T-helper 2 cell (primary cell): ENCODE measurements at places on chromosomes 6 and 20.
A peak's percentile ranks its signal among the peaks of the same experiment; 100 is the strongest.

DNA sequence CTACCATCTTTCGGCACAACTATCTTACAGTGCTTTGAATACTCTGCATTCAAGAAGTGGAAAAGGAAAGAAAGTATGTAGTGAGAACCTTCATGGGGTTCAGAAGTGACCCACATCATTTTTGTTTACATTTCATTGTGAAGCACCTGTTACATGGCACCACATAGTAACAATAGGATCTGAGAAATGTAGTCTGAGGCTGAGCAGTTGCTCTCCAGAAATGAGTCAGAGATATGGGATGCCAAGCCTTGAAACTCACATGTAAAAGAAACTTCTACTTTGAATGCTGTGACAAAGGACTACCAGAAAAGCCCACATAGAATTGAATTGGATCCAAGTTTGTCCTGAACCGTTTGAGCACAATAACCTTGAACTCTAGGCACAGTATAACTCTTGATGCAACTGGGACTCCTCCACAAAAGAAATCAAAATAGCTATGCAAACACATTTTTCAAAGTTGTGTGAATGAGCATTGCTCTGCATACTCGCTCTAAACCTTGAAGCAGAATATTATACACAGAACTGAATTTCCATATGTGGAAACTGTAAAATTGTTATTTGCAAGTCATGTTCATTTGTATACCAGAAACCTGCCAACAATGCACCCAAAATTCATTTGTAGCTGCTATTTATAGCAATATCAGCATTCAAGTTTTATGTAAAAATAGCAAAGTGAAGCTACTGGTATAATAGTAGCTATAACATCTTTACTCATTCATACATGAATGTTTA is 400.9 kb upstream of the POU3F2 start:
- DNase-seq: no peak

GRCh38 chr20:46034039-46034438 is 5.0 kb downstream of the SLC12A5 start:
- DNase-seq: no peak

GRCh38 chr6:56949925-56950495 is 4.9 kb upstream of the BEND6 start:
- no peak for DNase-seq

- DNase-seq: no peak
Observed at GRCh38 chr20:4022386-4023286, 7.3 kb upstream of the RNF24 start.

GRCh38 chr6:85236636-85237035 is 213.2 kb upstream of the NT5E start:
- no peak for DNase-seq

DNA sequence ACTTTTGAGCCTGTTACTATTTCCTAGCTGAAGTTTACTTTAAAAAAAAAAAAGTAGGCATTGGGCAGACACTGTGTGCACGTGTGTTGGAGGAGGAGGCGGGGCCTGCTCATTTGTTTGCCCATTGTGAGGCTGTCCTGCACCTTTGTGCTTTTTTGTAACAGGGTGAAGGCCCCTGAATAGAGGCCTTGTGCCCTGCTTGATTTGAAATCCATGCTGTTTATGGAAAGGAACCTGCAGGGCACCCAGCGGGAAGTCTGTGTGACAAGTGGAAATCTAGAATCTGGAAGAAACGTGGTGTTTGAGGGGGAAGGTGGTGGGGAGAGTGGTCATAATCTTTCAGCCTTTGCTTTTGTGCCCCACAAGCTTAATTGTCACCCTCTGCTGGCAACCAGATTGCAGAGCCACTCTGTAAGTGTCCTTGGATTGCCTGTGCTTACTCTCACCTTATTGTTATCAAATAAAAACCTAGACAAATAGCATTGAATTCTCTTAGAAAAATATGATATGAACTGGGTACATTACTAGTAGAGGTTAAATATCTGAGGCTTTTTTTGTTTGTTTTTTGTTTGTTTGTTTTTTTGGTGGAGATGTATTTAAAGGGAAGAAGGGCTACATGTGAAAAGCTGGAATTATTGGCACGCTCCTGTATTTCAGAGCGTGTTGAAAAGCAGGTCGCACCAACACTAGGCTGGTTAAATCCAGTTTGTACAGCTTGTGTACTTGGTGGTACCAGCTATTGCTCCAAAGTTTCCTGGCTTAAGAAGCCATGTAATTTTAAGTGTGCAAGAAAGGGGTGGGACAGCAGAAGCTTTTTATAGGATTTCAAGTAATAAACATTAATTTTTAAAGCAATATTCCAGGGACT is 156.3 kb downstream of the ARID1B start:
- no peak for DNase-seq

- no peak for DNase-seq
Observed at GRCh38 chr6:127300411-127300810, 33.7 kb downstream of the RNF146 start.

GRCh38 chr6:5781966-5782556 is 224.7 kb downstream of the NRN1 start:
- DNase-seq: no peak

- DNase-seq: no peak
Observed at GRCh38 chr20:17479063-17479657, 52.0 kb downstream of the BFSP1 start.

GRCh38 chr20:20367575-20368417 is at the start of gene INSM1:
TSS of gene INSM1 (plus strand) at chr20:20368104. CDS start at chr20:20368268, 164 bp downstream.
- no peak for DNase-seq

DNA sequence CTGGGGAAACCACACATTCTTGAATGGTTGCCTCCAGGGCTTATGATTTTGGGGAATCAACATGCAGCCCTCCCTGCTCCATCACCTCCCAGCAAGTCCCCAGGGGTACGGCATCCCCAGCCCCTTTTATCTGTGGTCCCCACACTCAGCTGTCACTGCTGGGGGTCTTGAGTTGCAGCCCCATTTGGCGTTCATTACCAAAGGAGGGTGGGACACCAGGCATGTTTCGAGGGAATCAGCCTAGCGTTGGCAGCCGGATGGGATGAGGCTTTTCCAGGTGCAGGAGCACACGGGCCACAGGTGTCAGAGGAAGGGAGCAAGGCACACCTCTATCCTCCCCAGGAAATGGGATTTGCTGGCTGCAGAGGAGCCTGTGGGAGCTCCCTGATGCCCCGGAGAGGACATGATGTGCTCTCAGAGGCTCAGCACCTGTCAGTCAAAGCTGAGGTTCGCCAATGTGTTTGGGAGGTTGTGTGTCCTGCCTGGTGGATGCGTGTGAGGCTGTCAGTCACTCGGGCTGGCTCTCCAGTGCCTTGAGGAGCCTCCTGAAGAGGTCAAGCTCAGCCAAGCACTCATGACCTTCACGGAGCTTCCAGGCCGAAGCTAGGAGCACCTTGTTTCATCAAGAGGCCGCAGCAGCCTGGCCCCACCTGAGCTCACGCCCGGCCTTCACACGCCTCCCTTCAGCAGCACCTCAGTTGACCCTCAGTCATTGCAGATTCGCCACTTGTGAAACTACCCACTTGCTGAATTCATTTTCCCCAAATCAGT is 95.0 kb downstream of the ERMARD start:
- no peak for DNase-seq

- DNase-seq: no peak
Observed at GRCh38 chr6:145688493-145688905, 46.8 kb downstream of the EPM2A start.

GRCh38 chr6:90197854-90198496 is 98.7 kb downstream of the BACH2 start:
- no peak for DNase-seq

DNA sequence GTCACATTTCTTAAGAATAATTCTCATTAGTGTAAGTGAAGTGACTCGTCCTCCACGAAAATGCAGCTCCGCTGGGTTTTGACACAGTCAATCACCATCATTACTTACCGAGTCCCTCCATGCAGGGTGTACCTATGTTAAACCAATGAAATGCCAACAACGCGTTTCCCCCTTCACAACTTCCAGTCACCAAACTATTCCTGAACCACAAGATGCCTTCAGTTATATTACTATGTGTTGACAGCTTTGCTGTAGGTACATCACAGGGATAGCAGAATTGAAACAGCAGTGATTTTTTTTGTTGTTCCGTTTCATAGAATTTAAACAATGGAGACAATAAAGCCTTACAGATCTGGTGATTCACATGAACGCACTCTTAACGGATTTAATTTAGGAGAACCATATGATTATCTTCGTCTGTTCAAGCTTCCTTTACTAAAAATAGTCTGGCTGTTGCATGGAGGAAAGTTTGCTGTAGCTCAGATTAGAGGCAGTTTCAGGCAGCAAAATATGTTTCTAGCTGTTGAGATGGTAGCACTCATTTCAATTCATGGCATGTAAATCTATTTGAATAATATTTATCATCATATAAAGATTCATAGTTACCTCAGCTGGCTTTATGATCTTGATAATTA is 652.8 kb downstream of the PRKN start:
- DNase-seq: no peak

- no peak for DNase-seq
Observed at GRCh38 chr6:53986165-53986720, 125.0 kb upstream of the MLIP start.

DNA sequence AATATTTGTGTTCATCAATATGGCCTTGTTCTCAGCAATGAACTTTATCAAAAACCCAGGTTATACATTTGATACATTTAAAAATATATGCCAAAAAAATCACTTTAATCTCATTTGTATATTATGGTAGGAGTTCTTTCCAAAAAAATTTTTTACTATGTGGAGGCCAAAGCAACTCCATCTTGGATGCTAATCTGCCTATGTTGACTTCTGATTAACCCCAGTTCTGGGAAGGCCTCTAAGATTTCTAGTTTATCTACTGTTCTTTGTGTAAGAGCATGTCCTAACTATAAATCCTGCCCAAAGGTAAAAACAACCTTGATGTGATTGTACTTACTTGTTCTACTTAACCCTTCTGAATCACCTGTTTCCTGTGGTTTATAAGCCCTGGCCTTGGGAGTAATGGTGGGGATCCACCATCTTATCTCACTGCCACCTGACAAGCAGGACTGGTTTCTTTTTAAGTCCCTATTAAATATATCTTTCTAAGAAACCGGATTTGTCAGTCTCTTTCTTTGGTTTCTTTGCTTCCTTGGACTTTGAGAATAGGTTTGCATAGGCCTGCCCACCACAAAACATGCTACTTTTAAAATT is 46.7 kb downstream of the RNGTT start:
- DNase-seq: no peak

DNA sequence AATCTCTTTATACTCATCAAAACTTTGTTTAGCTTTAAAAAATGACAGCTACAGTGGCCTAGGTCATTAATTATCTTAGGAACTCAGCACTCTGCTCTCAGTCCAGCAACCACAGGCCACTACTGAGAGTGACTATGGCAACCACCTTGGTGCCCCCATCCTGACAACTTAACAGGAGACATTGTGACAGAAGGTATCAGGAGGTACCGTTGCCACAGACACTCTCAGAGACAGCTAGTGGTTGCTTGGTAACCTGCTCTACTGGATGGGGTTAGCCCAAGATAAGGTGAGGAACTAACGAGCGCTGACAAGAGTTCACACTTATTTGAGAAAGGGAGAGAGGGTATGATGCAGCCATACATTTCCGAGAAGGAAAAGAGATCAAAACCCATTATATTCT is 76.1 kb upstream of the TFAP2D start:
- DNase-seq: no peak

- DNase-seq: no peak
Observed at GRCh38 chr20:19974630-19975435, 42.3 kb upstream of the NAA20 start.

- DNase-seq: no peak
Observed at GRCh38 chr6:154567695-154568220, 57.3 kb upstream of the CNKSR3 start.

DNA sequence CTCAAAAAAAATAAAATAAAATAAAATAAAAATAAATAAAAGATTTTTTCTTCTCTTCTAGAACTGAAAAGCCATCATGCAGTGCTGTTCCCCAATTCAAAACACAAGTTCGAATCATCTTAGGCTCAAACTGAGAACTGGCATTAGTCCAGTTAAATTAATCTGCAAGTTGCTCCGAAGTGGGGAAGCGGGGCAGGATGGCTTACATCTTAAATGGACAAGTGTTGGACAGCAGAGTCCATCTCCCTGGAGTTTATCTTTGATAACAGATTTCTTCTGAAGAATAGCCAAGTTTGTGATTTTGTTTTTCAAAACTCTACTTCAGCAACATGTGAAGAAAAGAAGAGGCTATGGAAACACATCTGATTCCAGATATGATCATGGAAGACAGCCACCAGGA is 111.3 kb upstream of the ASF1A start:
- DNase-seq: no peak

- DNase-seq: no peak
Observed at GRCh38 chr20:16459019-16459700, 114.1 kb downstream of the KIF16B start.

DNA sequence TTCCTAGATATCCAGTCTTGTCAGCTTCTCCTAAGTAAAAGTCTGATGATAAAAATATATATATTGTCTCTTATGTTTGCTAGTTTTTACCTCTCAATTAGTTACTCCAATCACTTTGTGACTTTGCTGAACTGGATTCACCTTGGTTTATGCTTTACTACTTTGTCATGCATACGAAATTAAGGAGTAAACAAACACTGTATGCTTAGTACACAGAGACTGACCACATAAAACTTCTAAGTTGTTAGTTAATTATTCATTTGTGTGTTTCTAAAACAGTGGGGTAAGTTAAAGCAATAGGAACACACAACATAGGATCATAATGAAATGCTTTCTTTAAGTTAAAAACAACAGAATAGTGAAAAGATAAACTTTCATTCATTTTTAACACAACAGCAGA is 877.3 kb upstream of the MAP3K7 start:
- DNase-seq: no peak

DNA sequence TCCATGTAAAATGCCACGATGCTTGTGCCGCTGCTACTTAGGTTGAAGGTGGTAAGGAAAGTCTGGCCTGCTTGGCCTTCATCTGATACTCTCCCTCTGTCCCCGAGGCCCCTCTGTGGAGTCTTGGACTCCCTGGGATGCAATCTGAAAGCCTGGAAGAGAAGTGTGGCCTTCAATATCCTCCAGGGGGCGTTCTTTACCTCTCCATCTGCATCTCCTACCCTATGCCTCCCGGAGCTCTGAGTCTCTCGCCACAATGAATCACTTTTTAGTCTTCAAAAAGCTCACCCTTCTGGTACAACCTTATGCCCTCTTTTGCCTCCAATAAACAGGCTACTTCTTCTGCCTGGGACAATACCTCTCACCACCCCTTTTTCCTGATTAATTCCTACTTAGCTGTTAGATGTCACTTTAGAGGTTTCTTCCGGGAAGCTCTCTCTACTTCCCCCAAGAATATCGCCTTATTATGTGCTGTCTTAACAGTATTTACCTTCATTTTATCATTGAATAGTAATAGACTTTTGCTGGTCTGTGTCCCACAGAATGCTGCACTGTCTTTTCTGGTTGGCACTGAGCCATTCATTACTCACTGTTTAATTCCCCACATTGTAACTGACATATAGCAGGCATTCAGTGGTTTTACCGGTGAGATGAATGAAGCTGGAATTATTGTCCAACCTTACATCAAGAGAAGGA is 13.9 kb upstream of the ATG5 start:
- peak; percentile 9 for DNase-seq

GRCh38 chr6:149252622-149253021 is 64.9 kb upstream of the TAB2 start:
- no peak for DNase-seq

GRCh38 chr6:163017801-163018200 is 290.0 kb downstream of the PACRG start:
- no peak for DNase-seq

- no peak for DNase-seq
Observed at GRCh38 chr6:17871189-17871519, 116.3 kb downstream of the KIF13A start.

- DNase-seq: peak; percentile 35
Observed at GRCh38 chr6:152642578-152643375, 5.6 kb upstream of the SYNE1 start.

GRCh38 chr6:158758451-158758860 is 60.7 kb downstream of the EZR start:
- DNase-seq: no peak
